ENCODE measurements at places on chromosomes 3 and 15. TPM values are rescaled to one million over a fixed set of nuclear protein-coding genes. Genes with fewer than 3 reads are reported as not detected.

DNA sequence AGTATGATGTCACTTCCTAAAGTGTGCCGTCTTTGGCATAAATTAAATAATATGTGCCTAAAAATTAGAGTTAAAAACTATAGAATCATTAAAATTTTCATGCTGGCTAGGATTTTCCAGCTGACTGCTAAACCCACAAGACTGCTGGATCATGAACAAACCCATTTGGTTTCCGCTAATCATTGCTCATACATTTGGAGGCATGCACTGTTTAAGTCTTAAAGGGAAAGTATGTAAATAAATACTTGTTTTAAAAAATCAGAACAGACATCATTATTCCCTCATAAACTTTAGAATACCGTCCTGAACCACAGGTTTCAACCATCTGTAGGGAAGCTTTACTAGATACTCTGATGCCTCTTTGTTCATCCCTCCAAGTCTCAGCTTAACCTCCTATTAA is 26.5 kb downstream of the ATP6V1A start:
- no peak overlapping the region for H3K4me3 ChIP-seq
- H3K27me3 ChIP-seq, result no peaks in the 10 kb centered on the region
- H3K4me1 ChIP-seq, result no peaks in the 10 kb centered on the region
- no peaks in the 10 kb centered on the region for H3K36me3 ChIP-seq
- H3K27ac ChIP-seq, result no peak overlapping the region

GRCh38 chr3:9653565-9654248 is 4.4 kb downstream of the MTMR14 start:
- H3K27me3 ChIP-seq, result no peaks in the 10 kb centered on the region
- H3K4me1 ChIP-seq, result peaks cover 4% of the 10 kb centered on the region
- no peak overlapping the region for H3K27ac ChIP-seq
- peaks cover 30% of the 10 kb centered on the region for H3K36me3 ChIP-seq
- H3K4me3 ChIP-seq, result no peak overlapping the region

GRCh38 chr15:78077053-78077870 is at the start of gene TBC1D2B:
TSS of gene TBC1D2B (minus strand) at chr15:78077711. CDS start at chr15:78077652, 59 bp downstream.
- peak; percentile 79 for DNase-seq
- peaks cover 6% of the 10 kb centered on the region for H3K4me1 ChIP-seq
- peak within 1 kb of the TSS; percentile 51 for H3K4me3 ChIP-seq
- no peaks in the 10 kb centered on the region for H3K36me3 ChIP-seq
- no peak within 1 kb of the TSS for H3K27ac ChIP-seq

ULK4 gene
- total RNA-seq, result 6.1 TPM

DNA sequence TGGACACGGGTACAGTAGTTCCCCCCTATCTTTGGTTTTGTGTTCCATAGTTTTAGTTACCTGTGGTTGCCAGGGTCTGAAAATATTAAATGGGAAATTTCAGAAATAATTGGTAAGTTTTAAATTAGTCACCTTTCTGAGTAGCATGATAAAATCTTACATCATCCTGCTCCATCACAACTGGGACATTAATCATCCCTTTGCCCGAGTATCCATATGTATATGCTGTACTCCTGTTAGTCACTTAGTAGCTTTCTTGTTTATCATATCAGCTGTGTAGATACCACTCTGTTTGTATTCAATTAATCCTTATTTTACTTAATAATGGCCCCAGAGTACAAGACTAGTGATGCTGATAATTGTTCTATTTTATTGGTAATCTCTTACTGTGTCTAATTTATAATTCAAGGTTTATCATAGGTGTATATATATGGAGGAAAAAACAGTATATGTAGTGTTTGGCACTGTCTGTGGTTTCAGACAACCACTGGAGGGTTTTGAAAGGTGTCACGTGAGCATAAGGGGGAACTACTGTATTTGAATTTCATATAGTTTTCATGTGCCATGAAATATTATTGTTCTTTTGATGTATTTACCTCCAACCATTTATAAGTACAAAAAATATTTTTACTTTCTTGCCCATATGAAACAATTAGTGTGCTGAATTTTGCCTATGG is 41.4 kb downstream of the CTDSPL2 start:
- H3K27ac ChIP-seq, result no peak overlapping the region
- H3K4me1 ChIP-seq, result no peaks in the 10 kb centered on the region
- no peak overlapping the region for H3K4me3 ChIP-seq
- peaks cover 8% of the 10 kb centered on the region for H3K36me3 ChIP-seq
- DNase-seq, result no peak
- H3K27me3 ChIP-seq, result no peaks in the 10 kb centered on the region

AMT gene
- 67.2 TPM for total RNA-seq

LAMB2 gene
- 875 TPM for total RNA-seq

CAMP gene
- not detected for total RNA-seq

GRCh38 chr3:39144748-39145380 is 8.5 kb downstream of the CSRNP1 start:
- no peaks in the 10 kb centered on the region for H3K27me3 ChIP-seq
- peaks cover 37% of the 10 kb centered on the region for H3K4me1 ChIP-seq
- no peak overlapping the region for H3K4me3 ChIP-seq
- H3K36me3 ChIP-seq, result peaks cover 38% of the 10 kb centered on the region
